ENCODE measurements at places on chromosomes 11 and 22.

DNA sequence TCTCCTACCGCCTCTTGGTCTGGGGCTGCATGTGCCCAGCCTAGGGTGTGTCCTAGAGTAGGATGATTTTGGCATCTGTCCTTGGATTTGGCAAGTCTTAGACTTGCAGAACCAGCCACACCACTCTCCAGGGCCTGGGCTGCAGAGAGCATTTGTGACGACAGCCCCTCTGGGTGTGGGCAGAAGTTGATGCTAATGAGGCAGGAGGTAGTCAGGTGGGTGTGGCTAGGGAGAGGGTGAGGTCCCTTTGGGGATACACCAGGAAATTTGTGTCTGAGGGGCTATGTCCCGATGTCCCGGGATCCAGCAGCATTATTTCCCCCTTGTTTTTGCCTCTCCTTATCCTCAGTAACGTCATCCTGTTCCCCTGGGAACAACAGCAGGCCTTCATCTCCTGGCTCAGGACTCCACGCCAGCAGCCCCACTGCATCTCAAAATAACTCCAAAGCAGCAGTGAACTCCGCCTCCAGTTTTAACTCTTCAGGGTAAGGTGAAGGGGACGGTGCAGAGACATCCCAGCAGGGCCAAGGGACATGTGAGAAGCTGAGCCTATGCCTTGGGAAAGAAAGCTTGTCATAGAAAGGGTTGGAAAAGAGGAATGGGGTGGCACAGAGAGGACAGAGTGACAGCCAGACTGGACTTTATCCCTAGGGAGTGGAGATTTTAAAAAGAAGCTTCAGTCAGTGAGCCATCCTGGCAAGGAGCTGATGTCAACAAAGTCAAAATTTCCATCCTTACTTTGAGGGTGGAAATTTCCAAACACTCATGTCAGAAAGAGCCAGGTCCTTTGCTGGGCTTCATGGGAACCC, 8.0 kb upstream of the TLCD5 start:
- no peak for DNase-seq

- DNase-seq, result no peak
Observed at GRCh38 chr22:26406118-26406517, 22.9 kb upstream of the ASPHD2 start.

- DNase-seq, result no peak
Observed at GRCh38 chr11:129225190-129225589, 33.1 kb upstream of the ARHGAP32 start.

GRCh38 chr11:78313181-78313795, 104.3 kb downstream of the GAB2 start:
- DNase-seq, result no peak

DNA sequence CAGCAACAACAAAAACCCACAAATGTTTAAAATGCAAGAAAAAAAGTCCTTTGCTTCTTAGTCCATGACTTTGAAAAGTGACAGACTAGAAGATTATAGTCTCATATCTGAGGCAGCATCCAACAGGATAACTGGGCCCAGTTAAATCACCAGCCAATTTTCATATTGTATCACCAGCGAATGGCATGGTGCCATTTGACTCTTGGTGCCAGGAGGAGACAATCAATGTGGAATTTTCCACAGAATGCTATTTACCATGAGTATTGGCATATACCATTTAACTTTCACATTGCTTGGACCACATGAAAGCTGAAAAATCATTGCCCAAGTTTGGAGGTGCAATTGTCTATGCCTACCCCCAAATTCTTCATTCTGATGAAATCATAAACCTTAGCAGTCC, 255.5 kb downstream of the TENM4 start:
- DNase-seq, result no peak

DNA sequence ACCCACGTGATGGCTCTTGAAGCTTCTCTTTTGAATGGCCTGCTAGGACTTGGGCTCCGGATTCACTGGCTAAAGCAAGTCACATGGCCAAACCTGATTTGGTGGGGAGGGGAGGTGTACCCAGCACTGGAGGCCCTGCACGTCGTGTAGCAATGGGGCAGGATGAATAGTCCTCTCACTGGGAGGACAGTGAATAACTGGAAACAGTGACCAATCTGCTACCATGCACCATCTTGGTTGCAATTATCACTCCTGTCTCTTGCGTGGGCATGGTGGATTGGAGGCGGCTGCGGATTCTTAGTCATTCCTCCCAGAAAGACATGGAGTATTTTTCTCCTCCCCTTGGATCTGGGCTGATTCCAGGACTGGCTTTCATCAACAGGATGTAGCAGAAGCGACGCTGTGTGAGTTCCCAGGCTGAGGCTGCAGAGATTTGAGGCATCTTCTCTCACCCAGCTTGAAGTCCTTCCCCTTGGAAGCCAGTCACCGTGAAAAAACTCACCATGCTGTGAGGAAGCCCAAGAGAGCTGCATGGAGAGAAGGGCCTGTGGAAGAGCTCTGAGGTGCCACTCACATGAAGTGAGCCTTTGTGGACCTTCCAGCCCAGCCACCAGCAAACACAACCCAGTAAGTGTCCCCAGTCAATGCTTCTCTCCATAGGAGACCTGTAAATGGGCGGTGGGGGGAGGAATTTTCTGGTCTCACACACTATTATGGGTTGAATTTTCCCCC, 70.4 kb downstream of the IGLL1 start:
- DNase-seq, result no peak

DNA sequence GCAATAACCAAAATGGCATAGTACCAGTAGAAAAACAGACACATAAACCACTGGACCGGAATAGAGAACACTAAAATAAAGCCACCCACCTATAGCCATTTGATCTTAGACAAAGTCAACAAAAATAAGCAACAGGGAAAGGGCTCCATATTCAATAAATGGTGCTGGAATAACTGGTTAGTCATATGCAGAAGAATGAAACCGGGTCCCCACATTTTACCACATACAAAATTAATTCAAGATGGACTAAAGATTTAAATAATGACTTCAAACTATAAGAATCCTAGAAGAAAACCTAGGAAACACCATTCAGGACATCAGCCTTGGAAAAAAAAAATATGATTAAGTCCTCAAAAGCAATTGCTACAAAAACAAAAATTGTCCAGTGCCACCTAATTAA, 30.1 kb upstream of the NOX4 start:
- DNase-seq, result no peak

GRCh38 chr22:36770513-36771231, 5.2 kb downstream of the IFT27 start:
- no peak for DNase-seq

DNA sequence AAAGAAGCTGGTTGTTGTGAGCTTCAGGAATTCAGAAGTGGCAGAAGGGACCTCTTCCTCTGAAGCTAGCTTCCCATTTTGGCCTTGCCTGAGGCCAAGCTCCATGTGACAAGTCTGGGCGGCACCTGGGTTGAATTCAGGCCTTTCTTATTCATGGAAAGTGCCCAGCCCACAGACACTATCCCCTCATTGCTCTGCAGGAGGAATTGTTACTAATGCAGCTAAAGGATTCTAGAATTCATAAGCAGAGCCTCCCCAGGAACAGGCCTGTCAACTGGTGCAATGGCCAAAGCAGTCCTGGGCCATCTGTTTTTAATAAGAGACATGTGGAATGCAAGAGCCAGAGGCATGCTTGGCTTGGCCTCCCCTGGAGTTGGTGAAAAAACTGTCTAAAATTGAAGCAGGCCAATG, 71.4 kb downstream of the SLC1A2 start:
- DNase-seq, result no peak

Data from activated CD4-positive, alpha-beta T cell treated with anti-CD3 and anti-CD28 coated beads, Interleukin-2, amount 10 ng/mL, durations not matched to agents 24 days and 14 days (primary cell).